Stimulated activated CD8-positive, alpha-beta memory T cell treated with anti-CD3 and anti-CD28 coated beads, Interleukin-4, amount 100 ng/mL, for 1 hour (primary cell): ENCODE measurements at places on chromosomes 12 and 14.

GRCh38 chr12:45611061-45611460 is 118.4 kb upstream of the ARID2 start:
- no peak for DNase-seq

GRCh38 chr12:119512772-119513497 is 80.6 kb upstream of the TMEM233 start:
- DNase-seq: no peak

DNA sequence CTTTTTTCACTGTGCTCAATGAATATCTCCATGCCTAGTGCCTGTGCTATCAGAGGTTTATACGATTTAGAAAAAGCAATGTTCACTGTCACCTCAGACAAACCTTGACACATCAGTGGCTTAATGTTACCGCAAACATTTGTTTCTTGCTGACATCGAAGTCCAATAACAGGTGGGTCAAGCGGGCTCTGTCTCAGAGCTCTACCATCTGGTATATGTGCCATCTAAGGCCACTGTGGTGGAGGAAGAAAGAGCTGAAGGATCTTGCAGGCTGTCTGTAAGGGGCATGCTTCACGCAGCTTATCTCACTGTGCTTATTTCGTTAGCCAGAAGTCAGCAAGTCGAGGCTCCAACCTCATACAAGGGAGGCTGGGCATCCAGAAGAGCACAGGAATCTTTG is 189.5 kb upstream of the NTF3 start:
- DNase-seq: no peak

GRCh38 chr14:52906141-52906601 is 44.7 kb downstream of the FERMT2 start:
- DNase-seq: no peak

DNA sequence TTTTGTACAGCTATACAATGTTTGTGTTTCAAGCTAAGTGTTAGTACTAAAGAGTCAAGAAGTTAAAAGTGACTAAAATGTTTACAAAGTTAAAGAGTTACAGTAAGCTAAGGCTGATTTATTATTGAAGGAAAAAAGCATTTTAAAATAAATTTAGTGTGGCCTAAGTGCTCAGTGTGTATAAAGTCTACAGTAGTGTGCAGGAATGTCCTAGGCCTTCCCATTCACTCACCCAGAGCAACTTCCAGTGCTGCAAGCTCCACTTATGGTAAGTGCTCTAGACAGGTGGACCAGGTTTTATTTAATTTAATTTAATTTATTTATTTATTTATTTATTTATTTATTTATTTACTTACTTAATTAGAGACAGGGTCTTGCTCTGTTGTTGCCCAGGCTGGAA is 19.6 kb downstream of the DLK1 start:
- no peak for DNase-seq
